ENCODE measurements at places on chromosomes 6 and 20. TPM values are rescaled to one million over a fixed set of nuclear protein-coding genes. Genes with fewer than 3 reads are reported as not detected.

COL9A3 gene
- 33.5 TPM for total RNA-seq

GCLC gene
- total RNA-seq: 45.1 TPM

DCDC2 gene
- 7.9 TPM for total RNA-seq

TRIM40 gene
- not detected for total RNA-seq

TRIM10 gene
- 2.2 TPM for total RNA-seq

ZNF391 gene
- total RNA-seq: 5.2 TPM

CST1 gene
- total RNA-seq: 2.1 TPM

- no peak overlapping the region for H3K4me3 ChIP-seq
- H3K27ac ChIP-seq: no peak overlapping the region
- H3K27me3 ChIP-seq: no peaks in the 10 kb centered on the region
Measured at GRCh38 chr6:18493382-18493891, 106.3 kb downstream of the RNF144B start.

DNA sequence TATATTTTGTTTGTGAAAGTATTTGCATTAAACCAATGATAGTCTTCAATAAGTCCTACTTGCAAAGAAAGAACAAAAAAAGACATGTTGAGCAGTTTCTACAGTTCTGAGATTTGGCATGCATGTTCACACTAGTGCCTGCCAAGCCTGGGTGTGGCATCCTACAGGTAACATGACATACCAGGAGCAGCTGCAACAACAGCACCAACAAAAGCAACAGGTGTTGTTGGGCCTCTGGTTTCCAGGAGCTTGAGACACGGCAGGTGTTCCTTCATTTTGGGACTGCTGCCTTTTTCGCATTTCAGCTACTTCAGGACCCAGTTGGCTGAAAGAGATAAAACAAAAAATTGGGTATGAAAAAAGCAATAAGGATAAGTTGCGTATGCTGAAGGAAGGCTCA is 41.2 kb upstream of the MTRF1L start:
- no peaks in the 10 kb centered on the region for H3K27me3 ChIP-seq
- no peaks in the 10 kb centered on the region for H3K4me1 ChIP-seq
- no peak overlapping the region for H3K27ac ChIP-seq
- H3K36me3 ChIP-seq: no peaks in the 10 kb centered on the region
- H3K4me3 ChIP-seq: no peak overlapping the region

DNA sequence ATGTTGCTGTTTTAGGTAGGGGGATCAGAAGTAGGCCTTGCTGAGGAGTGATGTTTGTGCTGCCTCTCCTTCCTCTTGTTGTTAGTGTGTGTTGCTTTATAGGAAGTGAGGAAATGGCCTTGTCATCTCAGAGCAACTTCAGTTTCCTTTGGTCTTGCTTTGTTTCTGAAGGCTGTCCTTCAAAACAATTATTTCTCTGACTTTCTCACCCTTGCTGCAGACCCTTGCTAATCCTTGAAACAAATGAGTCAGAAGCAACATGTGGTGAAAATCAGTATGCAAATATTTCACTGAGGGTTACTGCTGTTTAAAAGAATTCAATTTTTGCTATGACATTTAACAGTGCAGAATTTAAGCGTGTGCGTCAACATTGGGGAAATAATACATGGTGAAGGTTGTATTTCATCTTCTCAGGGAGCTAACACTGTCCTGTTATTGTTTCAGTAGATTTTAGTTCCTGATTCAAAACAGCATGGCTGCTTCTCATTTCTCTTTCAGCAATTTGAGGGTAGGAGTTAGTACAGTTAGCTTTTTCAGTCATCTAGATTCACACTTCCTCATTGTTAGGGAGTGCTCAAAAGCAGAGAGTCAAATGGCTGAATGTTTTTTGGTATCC is 13.8 kb downstream of the RNF144B start:
- no peaks in the 10 kb centered on the region for H3K4me1 ChIP-seq
- no peaks in the 10 kb centered on the region for H3K36me3 ChIP-seq
- H3K27me3 ChIP-seq: no peaks in the 10 kb centered on the region
- H3K27ac ChIP-seq: no peak overlapping the region
- H3K4me3 ChIP-seq: no peak overlapping the region
- DNase-seq: no peak

- no peak overlapping the region for H3K4me3 ChIP-seq
- no peaks in the 10 kb centered on the region for H3K36me3 ChIP-seq
- H3K27me3 ChIP-seq: no peaks in the 10 kb centered on the region
- no peak for DNase-seq
Measured at GRCh38 chr20:9160757-9161156, 91.9 kb downstream of the PLCB4 start.

DNA sequence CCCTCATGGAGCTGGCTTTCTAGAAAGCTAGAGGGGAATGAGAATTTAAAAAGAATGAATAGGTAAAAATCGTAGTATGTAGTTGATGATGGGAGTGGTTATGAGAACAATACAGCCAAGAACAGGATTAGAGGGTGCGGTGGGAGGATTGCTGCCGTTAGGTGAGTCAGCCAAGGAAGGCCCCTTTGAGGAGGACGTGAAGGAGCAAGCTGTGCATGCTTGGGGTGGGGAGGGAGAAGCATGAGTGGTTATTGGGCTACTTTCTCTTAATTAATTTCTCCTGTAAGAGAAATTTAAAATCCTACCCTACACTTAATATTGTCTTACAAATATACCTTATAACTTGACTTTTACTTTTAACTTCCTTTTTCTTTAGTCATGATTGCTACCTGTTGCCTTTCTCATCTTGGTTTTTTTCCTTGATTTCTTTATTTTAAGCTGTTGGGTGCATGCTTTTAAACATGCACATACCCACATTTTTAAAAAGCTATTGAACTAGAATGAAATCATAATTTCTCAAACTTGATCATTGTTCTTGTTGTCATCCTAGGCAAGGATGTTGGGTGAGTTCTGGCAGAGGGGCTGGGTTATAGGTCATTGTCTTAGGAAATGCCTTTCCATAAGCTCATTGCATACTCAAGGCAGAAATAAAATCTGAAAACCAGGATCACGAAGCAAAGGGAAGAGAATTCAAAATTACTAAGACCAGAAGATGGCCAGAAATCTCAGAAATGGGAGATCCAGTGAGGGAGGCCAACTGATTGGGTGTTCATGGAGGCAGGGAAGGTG is 114.5 kb downstream of the TCP11 start:
- no peak overlapping the region for H3K4me3 ChIP-seq
- DNase-seq: no peak
- no peaks in the 10 kb centered on the region for H3K36me3 ChIP-seq

GRCh38 chr6:112606656-112607435 is 259.7 kb downstream of the RFPL4B start:
- no peaks in the 10 kb centered on the region for H3K4me1 ChIP-seq
- H3K36me3 ChIP-seq: no peaks in the 10 kb centered on the region
- no peak for DNase-seq
- no peaks in the 10 kb centered on the region for H3K27me3 ChIP-seq
- H3K27ac ChIP-seq: no peak overlapping the region

- H3K27ac ChIP-seq: peak overlapping the region; percentile 65
- peaks cover 21% of the 10 kb centered on the region for H3K4me1 ChIP-seq
- no peaks in the 10 kb centered on the region for H3K27me3 ChIP-seq
- H3K4me3 ChIP-seq: peak overlapping the region; percentile 82
Measured at GRCh38 chr6:2765896-2766766, 938 bp downstream of the WRNIP1 start.

DNA sequence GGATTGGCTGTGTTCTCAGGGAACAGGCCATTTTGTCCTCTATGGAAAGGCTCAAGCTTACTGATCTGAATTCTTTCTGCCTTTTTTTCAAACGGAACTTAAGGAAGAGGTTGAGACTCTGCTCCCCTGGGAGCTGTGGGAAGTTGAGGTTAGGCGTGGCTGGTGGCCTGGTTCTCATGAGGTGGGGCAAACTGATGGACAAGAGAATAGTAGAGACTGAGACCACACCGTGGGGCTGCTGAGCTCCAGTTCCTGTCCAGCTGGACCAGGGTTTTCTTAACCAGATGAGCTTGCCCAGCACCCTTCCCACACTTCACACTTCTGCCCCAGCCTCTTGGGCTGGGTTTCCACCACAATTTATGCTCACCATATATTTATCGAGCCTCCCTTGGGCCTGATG is 6.1 kb downstream of the AP5S1 start:
- H3K27me3 ChIP-seq: no peaks in the 10 kb centered on the region
- no peak overlapping the region for H3K27ac ChIP-seq
- no peak overlapping the region for H3K4me3 ChIP-seq
- H3K4me1 ChIP-seq: peaks cover 1% of the 10 kb centered on the region
- no peak for DNase-seq
- H3K36me3 ChIP-seq: peaks cover 44% of the 10 kb centered on the region

- no peaks in the 10 kb centered on the region for H3K27me3 ChIP-seq
- no peak overlapping the region for H3K27ac ChIP-seq
- peaks cover 14% of the 10 kb centered on the region for H3K36me3 ChIP-seq
- peaks cover 24% of the 10 kb centered on the region for H3K4me1 ChIP-seq
Measured at GRCh38 chr20:38897267-38897666, 28.9 kb upstream of the FAM83D start.

- no peaks in the 10 kb centered on the region for H3K27me3 ChIP-seq
- no peak overlapping the region for H3K27ac ChIP-seq
- no peak for DNase-seq
- H3K36me3 ChIP-seq: no peaks in the 10 kb centered on the region
Measured at GRCh38 chr20:34701405-34702085, 2.6 kb upstream of the TP53INP2 start.

- no peak overlapping the region for H3K4me3 ChIP-seq
- peaks cover 83% of the 10 kb centered on the region for H3K4me1 ChIP-seq
- DNase-seq: no peak
- H3K27me3 ChIP-seq: no peaks in the 10 kb centered on the region
- no peak overlapping the region for H3K27ac ChIP-seq
- H3K36me3 ChIP-seq: peaks cover 19% of the 10 kb centered on the region
Measured at GRCh38 chr20:32479012-32479411, 106.1 kb downstream of the NOL4L start.

- DNase-seq: no peak
- no peaks in the 10 kb centered on the region for H3K27me3 ChIP-seq
- peaks cover 4% of the 10 kb centered on the region for H3K36me3 ChIP-seq
- H3K27ac ChIP-seq: no peak overlapping the region
- no peaks in the 10 kb centered on the region for H3K4me1 ChIP-seq
Measured at GRCh38 chr20:44988631-44989171, 22.4 kb downstream of the STK4 start.

DNA sequence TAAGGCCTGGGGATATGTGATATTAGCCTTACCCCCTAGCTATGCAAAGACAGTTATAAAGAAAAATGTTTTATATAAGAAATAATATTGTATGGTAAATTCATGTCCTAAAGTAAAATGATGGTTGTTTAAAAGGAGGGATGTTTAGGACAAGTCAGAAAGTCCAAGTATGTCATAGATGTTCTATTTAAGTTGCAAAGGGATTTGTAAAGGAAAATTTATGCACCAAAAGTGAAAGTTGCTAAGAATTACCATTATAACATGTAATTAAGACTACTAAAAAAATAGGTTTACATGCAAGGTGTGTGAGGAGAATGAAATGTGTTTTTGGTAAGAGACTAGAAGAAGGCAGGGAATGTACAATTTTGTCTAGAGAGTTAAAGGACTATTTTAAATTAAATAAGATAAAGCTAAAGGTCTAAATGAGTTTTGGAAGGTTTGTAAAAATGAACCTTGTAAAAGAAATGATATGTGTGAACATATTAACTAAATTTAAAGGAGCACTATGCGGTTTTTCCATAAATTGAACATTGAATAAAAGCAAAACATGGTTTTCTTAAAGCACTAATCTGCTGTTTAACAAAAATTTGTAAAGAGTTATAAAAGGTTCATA is 22.7 kb upstream of the GOPC start:
- no peak overlapping the region for H3K4me3 ChIP-seq
- H3K4me1 ChIP-seq: no peaks in the 10 kb centered on the region
- H3K27ac ChIP-seq: no peak overlapping the region
- no peaks in the 10 kb centered on the region for H3K27me3 ChIP-seq
- DNase-seq: no peak

DNA sequence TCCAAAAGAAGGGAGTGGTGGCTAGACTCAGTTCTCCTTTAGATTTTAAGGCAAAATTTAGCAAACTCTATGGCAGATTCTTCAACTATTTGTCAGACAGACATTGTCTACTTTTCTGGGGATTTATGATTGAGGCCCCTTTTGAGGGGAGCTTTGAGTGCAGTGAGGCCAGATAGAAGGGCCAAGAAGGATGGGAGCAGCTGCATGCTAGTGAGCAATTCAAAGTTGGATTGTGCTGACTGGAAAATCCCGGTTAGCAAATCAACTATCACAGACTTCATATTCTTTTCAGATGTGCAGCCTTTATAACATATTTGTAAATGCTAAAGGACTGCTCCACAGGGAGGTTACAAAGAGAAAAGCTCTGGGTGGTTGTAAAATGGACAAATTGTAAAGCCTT is 35.0 kb upstream of the ESR1 start:
- no peak overlapping the region for H3K4me3 ChIP-seq
- no peak for DNase-seq
- H3K27me3 ChIP-seq: no peaks in the 10 kb centered on the region
- H3K4me1 ChIP-seq: no peaks in the 10 kb centered on the region
- no peak overlapping the region for H3K27ac ChIP-seq

GRCh38 chr6:9484091-9484490 is 930.8 kb downstream of the TFAP2A start:
- H3K4me3 ChIP-seq: no peak overlapping the region
- H3K27me3 ChIP-seq: no peaks in the 10 kb centered on the region
- no peak for DNase-seq
- no peaks in the 10 kb centered on the region for H3K36me3 ChIP-seq

- H3K4me3 ChIP-seq: no peak overlapping the region
- DNase-seq: no peak
- H3K4me1 ChIP-seq: no peaks in the 10 kb centered on the region
Measured at GRCh38 chr6:157811476-157812173, 11.4 kb upstream of the SNX9 start.

- no peak overlapping the region for H3K4me3 ChIP-seq
- no peaks in the 10 kb centered on the region for H3K27me3 ChIP-seq
- DNase-seq: no peak
- peak overlapping the region; percentile 29 for H3K27ac ChIP-seq
- no peaks in the 10 kb centered on the region for H3K4me1 ChIP-seq
Measured at GRCh38 chr20:7912551-7912950, 27.7 kb downstream of the HAO1 start.

GRCh38 chr20:61764471-61765025 is 301.1 kb downstream of the TAF4 start:
- H3K27me3 ChIP-seq: no peaks in the 10 kb centered on the region
- no peak for DNase-seq
- H3K4me1 ChIP-seq: peaks cover 29% of the 10 kb centered on the region
- no peak overlapping the region for H3K27ac ChIP-seq

DNA sequence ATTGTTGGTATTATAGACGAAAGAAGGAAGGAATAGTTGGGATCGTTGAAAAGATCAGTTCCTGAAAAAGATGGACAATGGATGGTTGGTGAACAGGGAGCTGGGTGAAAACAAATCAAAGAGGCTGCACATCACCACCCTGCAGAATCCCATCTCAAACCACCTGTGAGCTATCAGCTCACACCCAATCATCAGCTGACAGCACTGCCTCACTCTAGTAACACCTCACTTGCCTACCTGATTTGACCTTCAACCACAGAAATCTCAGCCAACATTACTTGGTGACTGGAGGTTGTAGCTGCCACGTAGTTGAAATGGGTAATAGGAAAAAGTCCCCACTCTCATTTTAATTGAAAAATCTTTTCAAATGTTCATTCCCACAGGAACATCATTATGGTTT is 101.8 kb upstream of the DST start:
- no peak overlapping the region for H3K27ac ChIP-seq
- H3K36me3 ChIP-seq: no peaks in the 10 kb centered on the region
- H3K27me3 ChIP-seq: no peaks in the 10 kb centered on the region
- H3K4me1 ChIP-seq: peaks cover 4% of the 10 kb centered on the region

Measured in spinal cord (tissue), 10 donors.